ENCODE measurements at places on chromosomes 11 and 22.

GRCh38 chr11:128351168-128351567 lies 236.2 kb downstream of the ETS1 start:
- DNase-seq = no peak

- DNase-seq = no peak
Observed at GRCh38 chr11:117479372-117479771, 151.7 kb downstream of the CEP164 start.

GRCh38 chr11:65478388-65479183 lies 20.3 kb upstream of the MALAT1 start:
- DNase-seq = no peak

- no peak for DNase-seq
Observed at GRCh38 chr11:86150847-86151173, 81.9 kb upstream of the PICALM start.

GRCh38 chr11:111879637-111879960 lies 258 bp downstream of the CFAP68 start:
- DNase-seq = no peak

DNA sequence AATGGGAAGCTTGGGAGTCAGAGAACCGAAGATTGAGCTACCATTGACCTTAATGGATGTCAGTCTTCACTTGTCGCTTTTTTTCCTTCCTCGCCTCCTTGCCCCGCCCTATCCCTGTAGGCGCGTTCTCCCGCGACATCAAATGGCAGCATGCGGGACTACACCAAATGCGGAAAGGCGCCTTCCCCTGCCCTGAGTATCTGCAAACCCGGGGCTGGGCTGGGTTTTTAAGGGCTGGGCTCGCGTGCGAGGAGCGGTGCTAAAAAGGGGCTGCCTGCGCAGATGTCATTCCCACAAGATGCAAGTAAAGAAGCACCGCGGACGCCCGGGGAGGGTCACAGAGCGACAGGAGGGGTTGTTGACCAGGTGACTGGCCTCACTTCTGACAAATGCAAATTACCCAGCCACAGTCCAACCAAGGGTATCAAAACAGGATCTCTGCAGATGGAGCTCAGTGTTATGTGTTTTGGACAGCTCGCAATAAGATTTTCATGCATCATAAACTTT lies 4.7 kb upstream of the FAM111B start:
- DNase-seq = peak; percentile 85
